ENCODE measurements at places on chromosomes 1 and 21. TPM values are rescaled to one million over a fixed set of nuclear protein-coding genes. Genes with fewer than 3 reads are reported as not detected.

OR2T8 gene
- total RNA-seq, result not detected

A3GALT2 gene
- total RNA-seq, result not detected

TCHH gene
- total RNA-seq, result 0.10 TPM

SLC30A2 gene
- not detected for total RNA-seq

RAP1GAP gene
- total RNA-seq, result 0.22 TPM

FBLIM1 gene
- 17.5 TPM for total RNA-seq

TBX19 gene
- total RNA-seq, result 1.1 TPM

- peak; percentile 82 for DNase-seq
These were observed 594 bp upstream of the PANK4 start for GRCh38 chr1:2526824-2527555.

GRCh38 chr1:78334952-78335351, 155.8 kb upstream of the PTGFR start:
- no peak for DNase-seq

DNA sequence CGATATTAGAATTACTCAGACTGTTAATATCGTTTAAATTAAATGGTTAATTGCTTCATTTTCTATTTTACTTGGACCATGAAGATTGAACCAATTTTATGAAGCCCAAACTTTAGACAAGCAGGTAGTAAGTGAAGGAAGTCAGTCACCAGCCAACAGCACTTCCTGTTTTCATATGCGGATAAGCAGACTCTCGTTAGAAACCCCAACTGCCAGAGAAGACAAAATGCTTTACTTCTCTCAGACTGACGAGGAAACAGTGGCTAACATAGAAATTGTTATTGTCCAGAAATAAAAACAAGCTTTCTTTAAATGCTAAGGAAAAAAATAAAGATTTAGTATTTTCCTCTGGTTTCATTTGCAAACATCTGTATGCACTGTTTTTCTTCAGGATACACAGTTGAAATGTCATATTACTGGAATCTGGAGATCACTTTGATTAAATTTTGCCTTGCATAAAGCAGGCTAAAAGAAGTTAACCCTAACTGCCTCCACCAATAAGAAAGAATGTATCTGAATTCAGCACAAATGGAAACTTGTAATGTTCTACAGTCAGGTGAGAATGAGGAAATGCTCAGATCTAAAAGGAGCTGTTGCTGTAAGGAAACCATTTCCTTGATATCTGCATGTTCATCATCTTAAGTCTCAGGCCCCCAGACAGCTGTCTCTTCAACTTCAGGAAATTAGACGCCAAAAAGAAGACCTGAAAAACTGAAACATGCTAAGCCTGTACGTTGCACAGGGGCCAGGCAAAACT, 129.8 kb upstream of the SAMSN1 start:
- no peak for DNase-seq

GRCh38 chr1:171858696-171859095, 17.4 kb downstream of the DNM3 start:
- no peak for DNase-seq

- DNase-seq, result no peak
These were observed 126.6 kb upstream of the COA6 start for GRCh38 chr1:234246638-234247116.

DNA sequence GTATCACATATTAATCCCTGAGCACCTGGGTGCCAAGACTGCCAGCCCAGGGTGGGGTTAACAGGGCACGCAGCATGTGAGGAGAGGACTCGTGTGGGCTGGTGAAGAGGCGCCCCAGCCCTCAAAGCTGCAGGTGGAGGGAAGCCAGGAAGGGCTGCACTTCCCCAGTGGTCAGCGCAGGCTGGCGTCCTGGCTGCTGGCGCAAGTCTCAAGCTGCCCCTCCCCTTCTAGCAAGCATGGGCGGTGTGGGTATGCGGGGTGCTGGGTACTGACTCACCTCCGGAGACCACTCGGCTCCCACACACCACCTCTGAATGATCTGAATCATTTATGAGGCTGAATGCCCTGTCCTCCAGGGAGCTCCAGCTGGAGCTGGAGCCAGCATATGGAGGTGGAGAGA, 44.0 kb downstream of the EIF2D start:
- peak; percentile 42 for DNase-seq

DNA sequence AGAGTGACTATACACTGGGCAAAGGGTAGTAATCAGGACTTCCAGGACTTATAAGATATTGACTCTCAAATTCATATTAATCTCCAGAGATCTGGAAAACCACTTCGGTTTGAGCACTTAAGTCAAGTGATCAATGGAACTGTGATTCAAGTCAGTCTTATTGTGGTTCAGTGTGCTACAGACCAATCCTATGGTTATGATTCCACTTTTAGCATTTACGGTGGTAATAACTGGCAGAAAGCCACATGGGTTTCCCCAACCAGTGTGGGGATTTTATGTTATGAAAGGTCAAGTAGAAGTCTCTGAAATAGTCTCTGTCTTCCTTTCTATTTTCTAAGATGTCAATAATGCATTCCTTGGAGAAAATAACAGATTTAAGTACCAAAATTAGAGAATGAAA, 151.3 kb upstream of the NEGR1 start:
- DNase-seq, result no peak

- no peak for DNase-seq
These were observed 64.1 kb downstream of the RPAP2 start for GRCh38 chr1:92362970-92363369.

- DNase-seq, result peak; percentile 61
These were observed 30.2 kb downstream of the PRDX6 start for GRCh38 chr1:173507205-173507846.

DNA sequence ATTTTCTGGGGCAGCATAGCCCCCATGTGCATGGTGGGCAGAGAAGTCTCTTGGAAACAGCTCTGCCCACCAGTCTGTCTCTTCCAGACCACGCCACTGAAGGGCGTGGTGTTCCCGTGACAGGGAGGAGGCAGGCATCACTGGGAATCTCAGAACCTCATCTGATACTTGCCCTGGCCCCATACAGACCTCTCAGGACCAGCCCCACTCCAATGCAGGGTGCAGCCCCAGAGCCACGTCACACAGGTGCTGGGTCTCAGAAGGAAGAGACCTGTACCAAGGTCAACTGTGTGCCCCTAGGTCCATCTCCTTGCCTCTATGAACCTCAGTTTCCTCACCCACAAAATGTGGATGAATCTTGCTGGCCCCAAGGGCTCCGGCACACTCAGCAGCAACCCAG, 7.3 kb downstream of the RAP1GAP start:
- no peak for DNase-seq

- no peak for DNase-seq
These were observed 70.1 kb downstream of the KCNJ15 start for GRCh38 chr21:38326899-38327298.

- DNase-seq, result no peak
These were observed 336.0 kb downstream of the RRAGC start for GRCh38 chr1:38523568-38523939.

- DNase-seq, result peak; percentile 81
These were observed 558 bp downstream of the PFKL start for GRCh38 chr21:44300262-44300959.

DNA sequence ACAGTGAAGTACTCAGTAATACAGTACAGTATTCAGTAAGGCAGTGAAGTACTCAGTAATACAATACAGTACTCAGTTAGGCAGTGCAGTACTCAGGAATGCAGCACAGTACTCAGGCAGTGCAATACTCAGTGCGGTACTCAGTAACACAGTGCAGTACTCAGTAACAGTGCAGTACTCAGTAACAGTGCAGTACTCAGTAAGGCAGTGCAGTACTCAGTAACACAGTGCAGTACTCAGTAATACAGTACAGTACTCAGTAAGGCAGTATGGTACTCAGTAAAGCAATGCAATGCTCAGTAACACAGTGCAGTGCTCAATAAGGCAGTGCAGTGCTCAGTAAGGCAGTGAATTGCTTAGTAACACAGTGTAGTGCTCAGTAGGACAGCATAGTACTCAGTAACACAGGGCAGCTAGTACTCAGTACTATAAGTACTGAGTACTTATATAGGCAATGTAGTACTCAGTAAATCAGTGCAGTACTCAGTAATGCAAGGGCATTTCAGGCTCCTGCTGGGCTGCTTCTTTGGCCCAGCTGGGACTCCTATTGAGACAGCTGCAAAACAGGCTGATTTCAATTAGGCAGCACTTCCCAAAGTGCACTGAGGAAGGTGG, 411.3 kb downstream of the DISC1 start:
- no peak for DNase-seq

- no peak for DNase-seq
These were observed 186.4 kb upstream of the ZRANB2 start for GRCh38 chr1:71267220-71267619.

GRCh38 chr1:61313906-61314422, 231.6 kb downstream of the NFIA start:
- no peak for DNase-seq

- peak; percentile 14 for DNase-seq
These were observed 84.7 kb downstream of the DISP3 start for GRCh38 chr1:11563560-11564069.

GRCh38 chr1:43861337-43861736, 72.3 kb upstream of the ARTN start:
- DNase-seq, result no peak

GRCh38 chr21:45012662-45013259, 61.6 kb upstream of the ADARB1 start:
- peak; percentile 57 for DNase-seq

- DNase-seq, result no peak
These were observed 25.4 kb upstream of the RGS16 start for GRCh38 chr1:182629499-182630096.

DNA sequence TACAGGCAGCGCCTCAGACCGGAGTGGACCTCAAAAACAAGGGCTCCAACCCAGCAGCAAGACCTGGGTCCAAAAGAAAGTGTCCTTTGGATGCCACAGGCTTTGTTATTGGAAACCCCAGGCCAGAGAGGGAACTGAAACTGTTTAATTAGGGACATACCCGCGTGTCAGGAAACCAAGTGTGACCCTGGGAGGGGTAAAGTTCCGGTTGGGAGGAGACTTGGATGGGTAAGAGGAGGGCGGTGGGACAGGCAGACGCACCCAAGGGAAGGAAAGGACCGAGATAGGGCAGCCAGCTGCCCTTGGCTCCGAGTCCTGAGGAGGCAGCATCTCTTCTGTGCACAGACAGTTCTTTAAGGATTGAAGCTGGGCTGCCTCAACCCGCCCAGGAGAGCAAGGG, 71.4 kb downstream of the CDC7 start:
- no peak for DNase-seq

GRCh38 chr1:47479664-47480063, 41.8 kb downstream of the FOXD2 start:
- DNase-seq, result no peak

GRCh38 chr1:44323947-44324346, 31.1 kb downstream of the ERI3 start:
- DNase-seq, result no peak

GRCh38 chr1:5507340-5507739, 484.9 kb downstream of the NPHP4 start:
- no peak for DNase-seq

DNA sequence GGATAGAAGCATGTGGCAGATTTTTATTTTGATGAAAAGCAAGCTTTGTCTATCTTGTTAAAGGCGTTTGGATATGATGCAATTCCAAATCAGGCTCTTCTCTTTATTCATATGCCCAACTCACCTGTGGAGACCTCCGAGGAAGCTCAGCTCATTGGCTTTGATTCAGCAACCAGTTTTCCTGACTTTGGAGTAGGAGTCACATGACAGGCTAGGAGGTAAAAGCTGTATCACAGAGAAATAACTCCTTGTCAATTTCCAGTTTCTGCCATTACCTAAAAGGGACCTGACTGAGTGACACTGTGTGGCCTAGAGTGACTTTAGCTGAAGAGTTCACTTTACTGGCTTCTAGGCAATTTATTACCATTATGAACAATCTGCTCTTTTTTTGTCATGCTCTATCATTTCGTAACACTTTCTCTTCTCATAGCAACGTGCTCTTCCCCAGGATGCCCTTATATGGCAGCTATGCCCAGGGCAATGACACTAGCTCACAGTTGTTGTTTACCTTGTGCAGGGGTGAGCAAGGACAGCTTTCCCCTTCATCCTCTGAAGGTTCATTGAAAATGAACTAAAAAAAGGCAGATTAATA, 107.2 kb downstream of the KCNK1 start:
- no peak for DNase-seq

DNA sequence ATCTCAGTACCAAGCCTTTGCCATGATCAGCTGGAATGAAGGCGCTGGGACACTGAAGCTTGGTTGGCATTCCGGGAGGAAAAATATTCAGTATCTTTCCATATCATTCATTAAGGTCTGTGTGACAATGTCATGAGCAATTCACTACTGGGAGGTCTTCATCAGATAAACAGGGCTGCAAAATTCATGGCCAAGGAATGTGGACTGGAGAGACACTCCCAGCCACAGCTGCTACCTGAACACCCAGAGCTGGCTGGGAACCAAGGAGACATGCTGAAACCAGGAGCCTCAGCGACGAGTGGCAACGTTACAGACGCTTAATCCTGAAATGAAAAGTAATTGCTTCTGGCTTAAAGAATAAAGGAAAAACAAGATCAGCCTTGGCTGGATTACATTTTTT, 30.6 kb upstream of the DDAH1 start:
- DNase-seq, result peak; percentile 5

- no peak for DNase-seq
These were observed 97.5 kb downstream of the RGS2 start for GRCh38 chr1:192906334-192906733.

DNA sequence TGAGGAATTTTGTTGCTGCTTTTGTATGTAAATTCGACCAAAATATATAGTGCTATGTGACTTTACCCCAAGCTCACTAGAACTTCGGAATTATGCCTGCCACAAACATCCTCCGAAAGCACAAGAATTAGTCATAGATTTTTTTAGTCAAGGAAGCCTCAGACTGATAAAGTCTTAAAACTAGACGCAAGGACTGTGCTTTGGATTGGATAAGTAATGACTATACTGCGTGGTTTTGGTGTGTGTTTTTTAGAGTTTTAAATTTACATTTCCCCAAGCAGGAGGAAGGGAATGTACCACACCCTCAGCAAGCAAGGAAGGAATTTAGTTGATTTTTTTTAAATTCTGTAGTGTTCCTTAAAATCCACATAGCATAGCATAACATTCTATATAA, 10.3 kb downstream of the WLS start:
- DNase-seq, result no peak

DNA sequence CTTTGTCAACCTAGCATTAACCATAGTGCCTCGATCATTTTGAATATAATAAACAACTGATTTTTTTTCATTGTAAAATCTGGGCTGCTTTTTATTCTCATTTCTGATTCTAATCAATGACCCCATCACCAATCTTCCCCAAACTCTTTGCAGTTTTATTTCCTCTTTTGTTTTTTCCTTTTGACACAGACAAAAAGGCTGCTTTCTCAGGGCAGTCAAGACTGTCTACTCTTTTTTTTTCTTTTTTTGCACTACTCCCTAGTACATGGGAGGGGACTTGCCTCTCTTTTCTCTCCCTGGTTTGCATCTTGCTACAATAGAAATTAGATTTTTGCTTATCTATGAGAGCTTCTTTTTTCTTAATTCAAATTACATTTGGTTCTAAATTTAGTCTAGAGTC, 987.9 kb downstream of the ADGRL2 start:
- no peak for DNase-seq

- DNase-seq, result no peak
These were observed 24.2 kb upstream of the RGL1 start for GRCh38 chr1:183780757-183781156.

Data from MG63 (cell line).